ENCODE measurements at places on chromosomes 1 and 21.

GRCh38 chr1:235745503-235746136 lies 96.0 kb upstream of the GNG4 start:
- DNase-seq: no peak

DNA sequence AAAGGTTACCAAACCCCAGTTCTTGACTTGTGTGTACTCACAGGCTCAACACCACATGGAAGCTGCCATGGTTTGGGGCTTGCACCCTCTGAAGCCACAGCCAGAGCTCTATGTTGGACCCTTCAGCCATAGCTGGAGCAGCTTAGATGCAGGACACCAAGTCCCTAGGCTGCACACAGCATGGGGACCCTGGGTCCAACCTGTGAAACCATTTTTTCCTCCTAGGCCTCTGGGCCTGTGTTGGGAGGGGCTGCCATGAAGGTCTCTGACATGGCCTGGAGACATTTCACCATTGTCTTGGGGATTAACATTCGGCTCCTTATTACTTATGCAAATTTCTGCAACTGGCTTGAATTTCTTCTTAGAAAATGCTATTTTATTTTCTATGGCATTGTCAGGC lies 62.1 kb upstream of the PRRX1 start:
- no peak for DNase-seq

DNA sequence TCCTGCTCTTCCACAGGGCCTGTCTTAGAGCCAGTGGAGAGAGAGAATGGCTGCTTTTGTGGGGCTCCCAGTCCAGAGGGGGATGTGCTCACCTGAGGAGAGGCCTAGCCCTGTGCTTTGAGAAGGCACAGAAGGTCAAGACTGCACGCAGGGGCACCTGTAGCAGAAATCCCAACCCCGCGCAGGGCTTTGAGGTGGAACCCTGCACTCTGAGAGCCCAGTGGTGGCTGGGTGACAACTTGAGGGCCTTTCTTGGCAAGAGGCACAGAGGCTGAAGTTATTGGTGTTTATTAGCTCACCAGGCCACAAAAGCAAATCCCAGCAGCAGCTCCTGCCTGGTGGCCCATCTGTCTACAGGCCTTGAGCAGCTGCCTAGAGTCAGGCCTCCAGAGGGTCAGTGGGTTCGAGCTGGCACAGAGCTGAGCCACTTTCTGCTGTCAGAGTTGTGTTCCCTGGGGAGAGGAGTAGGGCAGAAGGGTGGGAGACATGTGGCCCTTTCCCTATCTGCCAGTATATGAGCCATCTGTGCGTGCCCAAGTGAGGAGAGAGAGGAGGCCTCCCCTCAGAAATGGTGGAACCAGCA lies 31.4 kb downstream of the SZRD1 start:
- no peak for DNase-seq

GRCh38 chr1:72482736-72483413 lies 200.5 kb upstream of the NEGR1 start:
- DNase-seq: no peak

GRCh38 chr1:83508485-83509151 lies 490.3 kb downstream of the TTLL7 start:
- DNase-seq: no peak

DNA sequence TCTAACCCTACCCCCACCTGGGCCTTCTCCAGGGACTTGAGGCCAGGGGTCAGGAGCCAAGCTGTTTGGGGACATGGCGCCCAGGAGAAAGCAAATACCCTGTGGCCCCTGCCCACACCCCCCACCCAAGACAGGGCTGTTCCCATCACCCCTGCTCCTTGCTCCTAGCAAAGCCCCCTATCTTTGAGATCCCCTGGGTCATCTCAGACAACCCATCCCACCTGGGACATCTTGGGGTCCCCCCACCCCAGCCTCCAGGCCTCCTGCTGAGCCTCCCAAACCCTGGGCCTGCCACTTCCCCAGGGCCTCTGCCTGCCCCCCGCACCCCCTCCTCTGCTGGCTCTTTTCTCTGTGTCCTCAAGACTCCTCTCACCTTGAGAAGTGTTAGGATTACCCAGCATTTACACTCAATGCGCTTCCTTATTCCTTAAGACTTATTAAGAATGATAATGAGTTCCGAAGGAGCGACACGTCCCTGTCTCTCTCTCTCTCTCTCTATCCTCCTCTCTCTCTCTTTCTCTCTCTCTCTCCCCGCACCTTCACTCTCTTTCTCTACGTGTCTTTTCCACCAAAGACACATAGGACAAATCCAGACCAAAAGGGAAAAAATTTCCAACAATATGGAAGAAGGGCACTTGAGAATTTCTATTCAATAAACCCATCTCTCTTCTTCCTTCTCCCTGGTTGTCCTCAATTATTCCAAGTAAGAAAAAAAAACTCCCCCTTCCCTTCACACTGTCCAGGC lies 7.2 kb downstream of the CASZ1 start:
- DNase-seq: no peak

GRCh38 chr1:224846119-224846907 lies 83.2 kb upstream of the DNAH14 start:
- DNase-seq: no peak

DNA sequence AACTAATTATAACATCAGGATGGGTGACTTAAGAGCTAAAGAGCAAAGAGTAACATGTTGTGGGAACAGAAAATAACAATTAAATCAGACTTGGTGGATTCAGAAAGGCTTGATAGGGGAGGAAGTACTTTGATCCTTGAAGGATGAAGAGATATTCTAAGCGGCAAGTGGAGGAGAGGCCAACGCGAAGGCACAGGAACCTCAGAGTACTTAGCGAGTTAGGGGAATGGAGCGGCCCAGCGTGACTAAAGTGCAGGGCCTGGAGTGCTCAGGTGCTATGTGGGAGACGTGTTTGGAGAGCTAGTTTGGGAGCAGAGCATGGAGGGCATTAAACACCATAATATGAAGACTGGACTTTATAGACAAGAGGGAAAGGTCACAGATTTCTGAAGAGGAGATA lies 64.3 kb downstream of the ADCY10 start:
- no peak for DNase-seq

DNA sequence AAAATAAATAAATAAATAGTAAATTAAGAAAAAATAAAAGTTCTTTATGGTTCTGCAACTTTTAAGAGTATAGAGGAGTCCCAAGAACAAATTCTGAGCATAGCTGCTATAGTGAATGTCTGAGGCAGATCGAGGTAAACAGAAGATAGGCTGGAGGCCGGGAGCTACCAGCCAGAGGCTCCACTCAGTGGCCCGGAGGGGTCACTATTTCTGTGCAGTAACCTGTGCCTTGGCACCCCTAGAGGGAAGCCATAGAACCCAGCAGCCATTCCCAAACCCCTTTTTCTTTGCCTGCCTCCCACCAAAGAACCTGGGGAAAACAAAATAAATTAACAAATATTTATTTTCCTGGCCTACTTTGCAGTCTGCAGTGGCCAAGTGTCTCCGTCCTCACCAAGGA lies 38.4 kb upstream of the HEATR1 start:
- DNase-seq: no peak

- DNase-seq: peak; percentile 96
Measured at GRCh38 chr1:54406339-54407153, at the start of gene SSBP3. TSS of gene SSBP3 (minus strand) at chr1:54406394.

GRCh38 chr1:57124768-57125446 lies 159.1 kb upstream of the C8B start:
- no peak for DNase-seq

Measured in NB4 (cell line).